ENCODE measurements at places on chromosomes 1 and 21.

- H3K36me3 ChIP-seq: no peaks in the 10 kb centered on the region
- no peaks in the 10 kb centered on the region for H3K4me1 ChIP-seq
- H3K4me3 ChIP-seq: no peak overlapping the region
- no peak overlapping the region for H3K27ac ChIP-seq
- no peaks in the 10 kb centered on the region for H3K27me3 ChIP-seq
These were observed 14.6 kb downstream of the KIF26B start for GRCh38 chr1:245169376-245169775.

DNA sequence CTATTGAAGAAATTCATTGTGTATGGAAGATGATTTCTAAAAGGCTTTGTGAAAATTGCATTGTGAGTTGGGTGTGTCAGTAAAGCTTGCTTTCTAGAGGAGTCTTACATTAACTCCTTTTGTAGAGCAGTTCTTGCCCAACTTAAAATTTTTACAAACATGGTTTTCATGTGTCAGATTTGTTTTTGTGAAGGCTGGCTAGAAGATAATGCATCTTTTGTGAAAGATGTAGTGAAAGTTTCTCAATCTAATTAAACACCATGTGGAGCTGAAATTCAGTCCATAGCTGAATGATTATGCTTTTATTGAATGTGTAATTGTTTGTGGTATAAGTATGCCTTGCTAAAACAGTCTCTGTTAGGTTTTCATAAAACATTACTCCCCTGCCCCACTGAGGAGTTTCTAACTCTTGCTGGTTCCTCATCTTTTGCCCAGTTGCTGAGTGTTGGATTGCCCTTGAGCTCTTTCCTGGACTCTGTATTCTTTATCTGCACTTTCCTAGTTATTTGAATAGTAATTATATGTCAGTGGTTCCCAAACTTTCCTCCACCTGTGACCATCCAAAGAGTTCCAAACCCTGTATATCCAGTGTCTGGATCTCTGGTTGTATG lies 38.0 kb downstream of the KCTD3 start:
- H3K27me3 ChIP-seq: no peaks in the 10 kb centered on the region
- H3K4me1 ChIP-seq: no peaks in the 10 kb centered on the region
- H3K4me3 ChIP-seq: no peak overlapping the region
- no peak overlapping the region for H3K27ac ChIP-seq
- H3K36me3 ChIP-seq: no peaks in the 10 kb centered on the region

GRCh38 chr1:213829780-213830179 lies 158.0 kb upstream of the PROX1 start:
- no peak for DNase-seq
- H3K4me1 ChIP-seq: no peaks in the 10 kb centered on the region
- H3K36me3 ChIP-seq: no peaks in the 10 kb centered on the region
- H3K4me3 ChIP-seq: no peak overlapping the region
- no peaks in the 10 kb centered on the region for H3K27me3 ChIP-seq
- no peak overlapping the region for H3K27ac ChIP-seq

DNA sequence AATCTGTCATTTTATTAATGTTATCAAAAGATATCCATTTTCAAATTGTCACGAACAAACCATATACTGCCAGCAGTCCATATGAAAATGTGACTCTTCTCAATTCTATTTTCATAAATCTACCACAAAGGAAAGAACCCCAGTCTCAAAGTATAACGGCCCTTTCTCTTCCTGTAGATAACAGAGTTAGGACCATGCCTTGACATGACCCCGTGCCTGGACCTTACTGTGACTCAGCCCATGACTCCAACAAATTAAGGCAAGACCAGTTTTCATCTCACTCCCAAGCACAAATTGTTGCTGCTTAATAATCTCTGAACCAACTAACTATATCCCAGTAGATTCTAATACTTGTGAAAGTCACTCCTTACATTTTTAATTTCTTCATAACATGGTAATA lies 124.4 kb upstream of the NFIA start:
- no peak overlapping the region for H3K4me3 ChIP-seq
- H3K4me1 ChIP-seq: no peaks in the 10 kb centered on the region
- H3K27ac ChIP-seq: no peak overlapping the region
- no peaks in the 10 kb centered on the region for H3K27me3 ChIP-seq
- H3K36me3 ChIP-seq: no peaks in the 10 kb centered on the region

DNA sequence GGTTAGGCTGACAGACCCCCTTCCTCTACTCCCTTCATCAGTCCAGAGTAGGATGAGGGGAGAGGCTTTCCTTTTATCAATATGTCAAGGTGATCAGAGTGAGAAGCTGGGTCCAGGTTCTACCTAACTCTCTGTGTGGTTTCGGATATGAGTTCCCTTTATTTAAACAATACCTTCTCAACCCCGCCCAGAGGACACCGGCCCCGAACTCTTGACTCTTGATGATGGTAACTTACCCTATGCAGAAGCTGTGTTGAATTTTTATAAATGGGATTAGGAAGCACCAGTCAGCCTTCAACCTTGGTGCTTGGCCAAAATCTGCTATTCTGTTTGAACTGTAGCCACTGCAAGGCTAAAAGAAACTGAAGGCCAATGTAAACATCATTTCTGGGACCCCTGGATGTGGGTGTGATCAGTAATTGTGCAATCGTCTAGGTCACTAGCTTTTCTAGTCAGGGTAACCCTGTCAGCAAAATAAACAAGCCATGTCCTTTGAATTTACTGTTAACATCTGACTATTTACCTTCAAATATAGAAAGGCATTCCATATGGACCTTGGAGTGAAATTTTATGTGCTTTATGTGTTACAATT lies 398.3 kb downstream of the SEC16B start:
- no peaks in the 10 kb centered on the region for H3K27me3 ChIP-seq
- no peak overlapping the region for H3K4me3 ChIP-seq

- H3K36me3 ChIP-seq: no peaks in the 10 kb centered on the region
- no peaks in the 10 kb centered on the region for H3K27me3 ChIP-seq
- no peaks in the 10 kb centered on the region for H3K4me1 ChIP-seq
- DNase-seq: no peak
These were observed 64.1 kb downstream of the ACTL8 start for GRCh38 chr1:17819129-17819802.

GRCh38 chr1:231629132-231629531 lies 2.5 kb downstream of the DISC1 start:
- H3K36me3 ChIP-seq: no peaks in the 10 kb centered on the region
- no peak overlapping the region for H3K4me3 ChIP-seq
- H3K27ac ChIP-seq: no peak overlapping the region
- DNase-seq: no peak

DNA sequence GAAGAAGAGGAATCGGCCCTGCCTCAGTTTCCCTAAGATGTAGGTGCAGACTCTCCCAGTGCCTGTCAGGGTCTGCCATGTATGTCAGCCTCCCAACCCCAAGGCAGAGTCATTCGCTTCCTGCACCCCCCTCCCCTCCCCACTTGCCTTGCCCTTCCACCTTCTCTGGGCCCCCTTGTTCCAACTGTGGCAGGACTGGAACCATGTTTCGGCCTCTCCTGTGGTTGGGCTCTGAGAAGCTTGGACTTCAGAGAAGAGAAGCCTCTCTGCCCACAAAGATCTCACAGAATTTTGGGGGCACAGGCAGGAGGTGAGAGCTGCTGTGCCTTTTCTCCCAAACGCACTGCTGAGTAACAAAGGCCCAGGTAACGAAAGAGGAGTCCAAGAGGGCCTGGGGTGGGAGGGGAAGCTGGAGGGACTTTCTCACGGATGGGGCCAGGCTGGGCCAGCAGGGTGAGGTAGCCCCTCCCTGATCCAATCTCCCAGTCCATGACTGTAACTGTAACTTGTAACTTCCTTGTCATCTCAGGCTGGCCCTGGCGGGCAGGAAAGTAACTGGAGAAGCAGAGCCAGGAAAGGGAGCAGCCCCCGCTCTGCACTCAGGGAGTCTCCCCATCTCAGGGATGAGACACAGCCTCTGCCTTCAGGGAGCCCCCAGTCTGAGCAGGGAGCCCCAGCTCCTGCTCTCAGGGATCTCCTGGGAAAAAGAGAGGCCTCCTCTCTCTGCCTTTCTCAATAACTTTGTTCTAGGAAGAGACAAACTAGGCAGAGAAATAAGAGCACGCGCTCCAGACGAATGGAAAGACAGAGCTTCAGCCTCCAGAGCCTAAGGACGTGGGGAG lies 11.3 kb downstream of the CRABP2 start:
- no peaks in the 10 kb centered on the region for H3K36me3 ChIP-seq
- peaks cover 18% of the 10 kb centered on the region for H3K27me3 ChIP-seq
- DNase-seq: no peak
- H3K27ac ChIP-seq: no peak overlapping the region
- H3K4me3 ChIP-seq: no peak overlapping the region

- no peaks in the 10 kb centered on the region for H3K27me3 ChIP-seq
- H3K4me3 ChIP-seq: no peak overlapping the region
- DNase-seq: no peak
- H3K4me1 ChIP-seq: peaks cover 39% of the 10 kb centered on the region
These were observed 14.4 kb downstream of the PHLDA3 start for GRCh38 chr1:201454608-201455007.

GRCh38 chr1:191912517-191912916 lies 245.7 kb upstream of the RGS18 start:
- no peaks in the 10 kb centered on the region for H3K4me1 ChIP-seq
- H3K27me3 ChIP-seq: no peaks in the 10 kb centered on the region
- no peak overlapping the region for H3K4me3 ChIP-seq
- DNase-seq: no peak
- no peak overlapping the region for H3K27ac ChIP-seq

DNA sequence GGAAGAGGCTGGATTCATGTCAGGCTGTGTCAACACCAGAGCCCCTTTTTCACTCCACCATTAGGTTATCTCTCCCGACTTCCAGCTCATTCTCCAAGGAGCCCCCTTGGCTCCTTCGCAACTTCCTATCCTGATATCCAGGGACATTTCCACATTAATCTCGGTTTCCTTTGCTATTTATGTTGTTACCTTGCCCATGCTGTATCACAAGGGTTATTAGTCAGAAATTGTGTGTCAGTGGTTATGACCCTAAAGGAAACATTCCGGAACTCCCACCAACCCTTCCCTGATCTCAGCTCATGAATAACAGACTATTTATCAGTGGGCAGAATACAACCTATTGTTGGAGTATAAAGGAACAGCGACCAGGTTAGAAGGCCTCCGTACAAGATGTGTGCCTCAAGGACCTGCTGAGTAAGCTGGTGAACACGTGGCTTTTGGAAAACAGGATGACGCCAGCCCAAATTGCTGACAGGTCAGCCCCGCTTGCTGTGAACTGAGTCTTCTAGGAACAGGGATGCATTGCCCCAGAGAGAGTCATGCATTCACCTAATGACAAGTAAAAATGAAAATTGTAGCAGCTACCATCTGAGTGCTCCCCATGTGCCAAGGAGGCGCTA lies 121.5 kb downstream of the PLPP3 start:
- H3K27ac ChIP-seq: no peak overlapping the region
- H3K4me3 ChIP-seq: no peak overlapping the region
- no peaks in the 10 kb centered on the region for H3K27me3 ChIP-seq
- no peak for DNase-seq
- H3K4me1 ChIP-seq: no peaks in the 10 kb centered on the region

DNA sequence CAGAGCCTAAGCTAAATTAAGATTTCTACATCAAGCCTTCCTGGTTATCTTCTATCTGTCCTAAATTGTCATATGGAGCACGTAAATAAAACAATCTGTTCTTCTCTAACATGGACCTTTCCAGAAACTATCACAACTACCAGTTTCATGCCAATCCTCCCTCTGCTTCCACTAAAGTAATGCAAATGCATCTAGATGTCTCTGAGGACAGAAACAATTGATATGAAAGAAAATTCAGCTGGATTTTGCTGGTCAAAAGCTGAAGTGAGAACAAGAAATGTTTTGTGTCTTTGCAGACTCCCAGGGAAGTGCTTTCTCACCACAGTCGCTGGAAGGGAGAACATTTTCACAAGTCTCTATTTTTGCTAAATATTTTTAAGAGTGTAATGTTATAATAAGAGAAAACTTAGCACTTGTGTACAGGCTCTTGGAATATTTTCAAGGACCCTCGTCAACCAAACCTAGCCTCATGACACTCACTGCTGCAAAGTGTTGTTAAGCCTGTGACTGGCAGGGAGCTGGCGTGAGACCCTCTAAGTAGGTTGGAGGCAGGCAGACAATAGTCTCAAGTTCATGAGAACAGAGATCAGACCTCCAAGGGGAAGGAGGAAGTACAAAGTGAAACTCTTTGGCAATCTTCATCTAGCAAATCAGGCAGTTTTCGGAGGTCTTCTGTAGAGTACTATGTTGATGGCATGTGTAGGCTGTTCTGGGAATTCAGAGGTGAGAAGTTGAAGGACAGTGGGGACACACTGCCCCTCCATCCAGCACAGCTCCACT lies 38.8 kb downstream of the DNASE2B start:
- peaks cover 5% of the 10 kb centered on the region for H3K4me1 ChIP-seq
- DNase-seq: no peak
- no peaks in the 10 kb centered on the region for H3K36me3 ChIP-seq

Measured in GM12878 (cell line).